Karpas-422 (cell line): ENCODE measurements at places on chromosomes 4 and X.

- DNase-seq = peak; percentile 44
These were observed 110.6 kb upstream of the FSTL5 start for GRCh38 chr4:162274354-162274753.

DNA sequence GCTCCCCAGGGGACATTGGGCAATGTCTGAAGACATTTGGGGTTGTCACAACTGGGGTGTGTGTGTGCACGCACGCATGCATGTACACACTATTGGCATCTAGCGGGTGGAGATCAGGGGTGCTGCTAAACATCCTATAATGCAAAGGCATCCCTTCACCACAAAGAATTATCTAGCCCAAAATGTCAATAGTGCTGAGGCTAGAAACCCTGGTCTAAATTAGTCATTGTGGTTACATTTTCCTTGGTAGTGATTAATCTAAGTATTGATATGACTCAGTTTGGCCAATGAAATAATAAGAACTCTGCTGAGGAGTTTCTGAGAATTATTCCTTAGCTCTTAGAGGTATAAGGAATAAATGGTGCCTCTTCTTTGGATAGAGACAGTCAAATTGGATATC lies 200.2 kb downstream of the CLCN4 start:
- no peak for DNase-seq

DNA sequence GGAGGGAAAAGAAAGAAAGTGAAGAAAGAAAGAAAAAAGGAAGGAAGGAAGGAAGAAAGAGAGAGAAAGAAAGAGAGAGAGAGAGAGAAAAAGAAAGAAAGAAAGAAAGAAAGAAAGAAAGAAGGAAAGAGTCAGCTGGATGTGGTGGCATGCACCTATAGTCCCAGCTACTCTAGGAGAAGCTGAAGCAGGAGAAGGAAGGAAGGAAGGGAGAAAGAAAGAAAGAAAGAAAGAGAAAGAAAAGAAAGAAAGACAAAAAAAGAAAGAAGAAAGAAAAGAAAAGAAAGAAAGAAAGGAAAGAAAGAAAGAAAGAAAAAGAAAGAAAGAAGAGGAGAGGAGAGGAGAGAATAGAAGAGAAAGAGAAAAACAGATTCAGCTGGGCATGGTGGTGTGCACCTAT lies 44.3 kb upstream of the ERVMER34-1 start:
- no peak for DNase-seq

- no peak for DNase-seq
These were observed at the start of gene NKX1-1 for GRCh38 chr4:1406394-1406980. Gene NKX1-1 (minus strand): TSS chr4:1406442. CDS start chr4:1406442, 0 bp downstream.

- DNase-seq = no peak
These were observed 52.5 kb upstream of the ATXN3L start for GRCh38 chrX:13372203-13372980.

GRCh38 chrX:77771601-77772000 lies 14.4 kb downstream of the ATRX start:
- DNase-seq = no peak
